Esophagus squamous epithelium (tissue), 5 donors: ENCODE measurements at places on chromosomes 12 and 14.

DNA sequence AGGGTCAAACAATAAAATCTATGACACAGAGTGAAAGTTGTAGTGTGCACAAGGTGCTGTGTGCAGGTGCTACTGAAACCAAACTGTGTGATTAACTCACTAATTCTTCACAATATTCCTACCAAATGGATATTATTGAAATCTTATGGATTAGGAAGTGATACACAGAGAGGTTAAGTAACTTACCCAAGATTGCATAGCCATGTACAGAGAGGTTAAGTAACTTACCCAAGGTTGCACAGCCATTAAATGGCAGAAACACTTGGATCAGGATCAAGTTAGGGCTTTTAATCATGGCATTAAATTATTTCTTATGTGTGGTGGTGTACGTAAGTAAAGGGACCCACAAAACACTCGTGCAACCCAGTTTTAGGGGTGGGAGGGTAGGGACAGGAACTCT lies 771.4 kb downstream of the AACS start:
- no peak for DNase-seq

GRCh38 chr12:102812344-102812743 lies 104.7 kb downstream of the PAH start:
- DNase-seq: no peak

- no peak for DNase-seq
Observed at GRCh38 chr12:96130396-96131059, 63.6 kb upstream of the ELK3 start.

DNA sequence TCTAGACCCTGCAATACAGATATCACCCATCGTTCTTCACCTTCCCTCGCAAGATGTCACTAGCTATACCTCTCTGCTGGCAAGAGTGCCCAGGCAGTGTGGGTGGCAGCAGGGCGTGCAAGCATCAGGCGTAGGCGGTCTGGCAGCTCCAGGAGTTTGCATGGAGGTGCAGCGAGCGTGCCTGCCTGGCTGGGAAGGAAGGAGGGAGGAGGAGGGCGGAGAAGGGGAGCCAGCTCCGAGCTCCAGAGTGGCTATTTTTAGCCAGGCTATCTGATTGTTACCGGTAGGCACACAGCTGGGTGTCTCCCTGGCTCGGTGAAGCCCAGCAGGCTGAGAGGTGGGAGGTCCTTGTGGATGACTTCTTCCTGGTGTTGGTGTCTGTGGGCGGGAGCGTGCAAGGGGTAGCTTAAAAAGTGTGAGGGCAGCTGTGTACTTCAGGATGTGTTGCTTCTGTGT lies 6.2 kb downstream of the FOXJ2 start:
- DNase-seq: no peak

- no peak for DNase-seq
Observed at GRCh38 chr14:91857614-91858013, 9.7 kb downstream of the TC2N start.

- DNase-seq: no peak
Observed at GRCh38 chr12:54723379-54724256, 75.5 kb upstream of the DCD start.

GRCh38 chr14:79631276-79631675 lies 580.0 kb downstream of the DIO2 start:
- no peak for DNase-seq

GRCh38 chr14:29749327-29749726 lies 178.3 kb downstream of the PRKD1 start:
- DNase-seq: no peak
